ENCODE measurements at places on chromosomes 2 and 18. TPM values are rescaled to one million over a fixed set of nuclear protein-coding genes. Genes with fewer than 3 reads are reported as not detected.

GRCh38 chr18:79936641-79937040 lies 14.8 kb downstream of the SLC66A2 start:
- no peak for DNase-seq

GRCh38 chr2:37858400-37858711 lies 66.7 kb upstream of the RMDN2 start:
- no peak for DNase-seq

DNA sequence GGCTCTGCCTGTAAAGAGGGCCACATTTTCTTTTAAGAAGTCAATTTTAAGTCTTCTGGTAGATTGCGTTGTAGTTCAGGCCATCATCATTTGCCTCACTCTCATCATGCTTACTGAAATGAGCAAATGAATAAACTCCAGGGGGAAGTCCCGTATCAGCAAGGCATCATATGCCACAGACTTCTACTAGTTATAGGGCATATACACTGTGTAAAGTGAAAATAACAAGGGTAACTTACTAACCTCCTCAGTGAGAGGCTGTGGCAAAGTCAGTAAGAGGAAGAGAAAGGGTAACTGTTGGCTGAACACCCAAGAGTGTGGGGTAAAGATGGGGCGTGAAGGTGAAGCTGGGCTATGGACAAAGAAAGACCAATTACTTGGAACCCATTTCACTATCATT lies 456.2 kb downstream of the SPAG16 start:
- DNase-seq, result no peak

DNA sequence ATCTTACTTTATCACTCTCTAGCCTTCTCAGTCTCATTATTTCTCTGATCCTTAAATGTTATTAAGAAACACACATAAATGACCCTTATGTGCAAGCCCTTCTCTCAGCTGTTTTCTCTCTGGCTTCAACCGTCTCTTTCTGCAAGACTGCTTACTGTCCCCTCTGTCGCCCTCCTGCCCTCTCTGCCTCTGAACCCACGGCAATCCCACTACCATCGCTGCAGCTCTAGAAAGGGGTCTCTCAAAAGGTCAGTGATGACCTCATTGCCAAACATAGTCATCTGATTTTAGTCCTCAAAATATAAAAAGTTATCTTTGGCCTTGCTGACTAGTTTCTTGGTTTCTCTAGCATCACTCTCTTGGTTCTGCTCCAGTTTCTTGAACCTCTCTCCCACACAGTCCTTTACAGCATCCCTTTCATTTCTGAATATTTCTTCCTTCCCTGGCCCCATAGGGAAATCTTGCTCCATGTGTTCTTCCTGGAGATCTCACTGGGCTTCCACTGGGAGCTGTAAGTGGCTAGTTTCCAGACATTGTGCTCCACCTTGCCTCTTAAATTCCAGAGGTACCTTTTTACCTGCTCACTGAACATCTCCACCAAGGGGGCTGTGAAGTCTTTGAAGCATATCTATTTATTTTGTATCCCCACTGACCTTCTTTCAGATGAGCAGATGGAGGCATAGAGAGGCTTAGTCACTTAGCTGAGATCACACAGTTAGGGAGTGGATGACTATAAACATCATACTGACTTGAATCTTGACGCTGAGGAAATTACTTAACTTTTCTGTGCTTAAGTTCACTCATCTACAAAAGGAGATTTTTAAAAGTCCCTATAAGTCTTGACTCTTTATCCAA lies 96.2 kb downstream of the PDE1A start:
- no peak for DNase-seq

DNA sequence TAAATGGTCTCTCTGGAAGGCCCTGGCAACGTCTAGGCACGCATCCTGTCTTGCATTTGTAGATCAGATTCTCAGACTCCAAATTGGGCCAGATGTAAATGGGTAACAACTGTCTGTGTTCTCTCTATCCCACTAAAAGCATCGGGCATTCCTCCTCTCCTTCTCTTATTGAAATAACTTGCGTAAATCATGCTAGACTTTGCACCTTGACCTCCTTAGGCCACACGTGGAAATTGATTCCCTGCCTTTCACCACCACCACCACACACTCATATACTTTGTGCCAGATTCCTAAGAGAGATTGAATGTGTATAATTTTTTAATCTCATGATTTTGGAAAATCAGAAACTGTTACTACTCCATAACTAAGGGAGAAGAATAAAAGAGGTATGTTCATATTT lies 21.3 kb downstream of the MAPRE3 start:
- no peak for DNase-seq

- peak; percentile 37 for DNase-seq
Measured at GRCh38 chr2:95240556-95240955, 33.2 kb downstream of the ZNF892 start.

Gene IGFBP2
- total RNA-seq, result 41.1 TPM

DNA sequence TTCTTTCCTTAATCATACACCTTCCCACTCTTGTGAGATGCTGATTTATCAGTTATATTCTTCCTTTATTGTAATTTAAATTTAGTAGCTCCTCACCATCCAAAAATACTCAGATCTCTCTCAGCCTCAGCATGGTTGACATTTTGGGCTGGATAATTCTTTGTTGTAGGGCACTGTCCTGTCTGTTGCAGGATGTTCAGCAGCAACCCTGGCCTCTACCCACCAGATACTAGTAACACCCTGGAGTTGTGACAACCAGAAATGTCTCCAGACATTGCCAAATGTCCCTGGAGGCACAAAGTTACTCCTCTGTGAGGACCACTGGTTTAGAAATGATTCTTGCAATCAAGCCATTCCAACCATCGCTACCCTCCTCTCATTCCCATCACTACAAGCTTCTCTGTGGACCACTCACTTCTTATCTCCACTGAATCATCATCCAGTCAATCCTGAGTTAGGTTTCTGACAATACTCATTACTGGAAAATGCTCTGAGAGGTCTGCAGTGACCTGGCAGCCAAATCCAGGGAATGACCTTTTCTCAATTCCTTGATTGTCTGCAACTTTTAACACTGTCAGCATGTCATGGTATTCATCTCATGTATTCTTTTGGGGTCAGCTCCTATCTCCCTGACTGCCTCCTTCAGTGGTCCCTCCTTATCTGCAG lies 43.3 kb downstream of the OSBPL6 start:
- DNase-seq, result peak; percentile 46

Gene GPR39
- 7.1 TPM for total RNA-seq

DNA sequence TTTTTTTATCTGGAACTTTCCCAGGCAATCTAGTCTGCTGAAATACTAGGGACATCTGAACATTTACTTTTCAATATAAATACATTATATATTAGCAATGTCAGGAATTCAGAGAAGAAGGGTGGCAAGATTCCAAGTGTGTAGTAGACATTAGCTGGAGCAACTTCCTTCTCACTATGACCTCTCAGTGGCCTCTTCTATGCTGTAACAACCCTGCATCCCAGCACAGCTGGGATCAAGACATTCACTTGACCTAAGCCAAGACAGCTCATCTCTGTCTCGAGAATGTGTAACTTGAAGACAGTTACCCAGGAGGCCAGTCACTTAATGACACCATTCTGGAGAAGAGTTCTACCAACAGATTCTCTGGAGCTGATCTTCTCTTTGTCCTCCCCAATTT lies 61.7 kb upstream of the RALBP1 start:
- DNase-seq, result no peak

- peak; percentile 87 for DNase-seq
Measured at GRCh38 chr2:203352604-203353255, 24.5 kb downstream of the ABI2 start.

GRCh38 chr18:24910221-24910620 lies 441.7 kb downstream of the ZNF521 start:
- no peak for DNase-seq

- DNase-seq, result no peak
Measured at GRCh38 chr2:186746584-186746983, 52.7 kb downstream of the FAM171B start.

Gene FAM237A
- not detected for total RNA-seq

Gene NEB
- total RNA-seq, result 0.90 TPM

DNA sequence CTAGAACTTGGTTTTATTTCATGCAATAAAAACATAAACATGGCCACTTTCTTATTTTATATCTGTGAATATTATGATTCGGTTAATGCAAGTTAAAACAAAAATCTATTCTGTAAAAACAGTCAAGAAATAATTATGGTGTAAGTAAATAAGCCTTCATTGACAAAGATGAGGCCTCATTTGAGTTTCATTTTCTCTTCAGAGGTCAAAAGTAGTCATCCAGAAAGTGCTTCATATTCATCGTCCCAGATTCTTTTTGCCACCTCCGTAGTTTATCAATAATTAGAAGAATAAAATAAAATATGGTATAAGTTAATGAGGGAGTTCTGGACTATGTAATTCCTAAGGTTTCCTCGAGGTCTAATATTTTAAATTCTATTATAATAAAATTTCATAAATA lies 19.4 kb upstream of the HNRNPA3 start:
- no peak for DNase-seq

- peak; percentile 82 for DNase-seq
Measured at GRCh38 chr2:160390544-160391455, 102.8 kb downstream of the RBMS1 start.

DNA sequence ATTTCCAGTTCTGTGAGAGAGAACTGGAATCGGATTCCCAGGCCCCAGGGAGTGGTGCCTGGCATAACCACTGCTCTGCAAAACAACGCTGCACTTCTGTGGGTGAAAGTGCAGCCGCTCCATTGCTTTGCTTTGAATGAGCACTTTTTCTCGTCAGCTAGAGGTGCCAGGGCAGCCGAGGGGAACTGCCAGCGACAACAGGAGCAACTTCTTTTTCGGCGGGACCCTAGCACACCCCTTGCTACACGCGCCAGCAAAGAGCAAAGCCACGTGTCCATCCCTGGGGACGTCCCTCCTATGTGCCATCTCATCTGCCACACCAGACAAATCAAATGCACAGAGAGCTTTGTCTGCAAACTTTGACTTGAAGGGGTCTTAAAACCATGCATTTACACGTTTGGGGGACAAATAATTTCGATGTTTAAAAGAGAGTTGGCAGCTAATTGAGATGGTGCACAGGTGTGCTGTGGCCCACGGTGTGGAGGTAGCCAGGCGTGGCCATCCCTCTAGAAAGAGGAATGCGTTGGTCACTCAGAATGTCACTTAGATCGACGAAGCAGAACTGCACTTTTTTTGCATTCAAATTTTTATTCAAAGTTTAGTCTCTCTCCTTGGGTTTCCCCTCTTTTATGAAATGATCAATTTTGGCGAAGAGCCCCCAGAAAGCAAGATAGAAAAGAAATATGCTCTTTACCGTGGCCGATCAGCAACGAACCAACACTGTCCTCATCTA lies 151.8 kb downstream of the MBP start:
- DNase-seq, result no peak

Gene DSG4
- total RNA-seq, result under 0.01 TPM

DNA sequence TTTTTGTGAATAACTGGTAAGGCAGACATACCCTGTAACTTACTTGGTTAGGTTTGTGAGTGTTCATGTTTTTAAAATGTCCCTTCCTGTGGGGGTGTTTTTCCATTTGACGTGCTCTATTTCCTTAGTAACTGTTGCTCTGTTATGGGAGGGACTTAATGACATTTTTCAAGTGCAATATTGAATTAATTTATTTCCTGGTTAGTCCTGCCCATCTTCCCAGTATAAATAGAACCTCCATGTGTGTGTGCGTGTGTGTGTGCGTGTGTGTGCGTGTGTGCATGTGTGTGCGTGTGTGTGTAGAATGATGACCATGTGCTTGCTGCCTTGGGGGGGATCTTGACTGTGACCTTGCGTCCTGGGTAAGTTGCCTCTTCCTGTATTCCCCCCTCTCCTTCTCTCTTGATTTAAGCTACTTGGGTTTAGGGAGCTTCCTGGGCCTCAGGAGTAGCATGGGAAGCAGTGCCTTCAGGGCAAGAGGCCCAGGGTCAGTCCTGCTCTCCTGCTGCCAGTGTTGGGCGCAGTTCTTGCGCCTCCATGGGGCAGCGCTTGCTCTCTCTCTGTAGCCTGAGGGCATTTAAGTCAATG lies 163.9 kb downstream of the LDLRAD4 start:
- peak; percentile 12 for DNase-seq

DNA sequence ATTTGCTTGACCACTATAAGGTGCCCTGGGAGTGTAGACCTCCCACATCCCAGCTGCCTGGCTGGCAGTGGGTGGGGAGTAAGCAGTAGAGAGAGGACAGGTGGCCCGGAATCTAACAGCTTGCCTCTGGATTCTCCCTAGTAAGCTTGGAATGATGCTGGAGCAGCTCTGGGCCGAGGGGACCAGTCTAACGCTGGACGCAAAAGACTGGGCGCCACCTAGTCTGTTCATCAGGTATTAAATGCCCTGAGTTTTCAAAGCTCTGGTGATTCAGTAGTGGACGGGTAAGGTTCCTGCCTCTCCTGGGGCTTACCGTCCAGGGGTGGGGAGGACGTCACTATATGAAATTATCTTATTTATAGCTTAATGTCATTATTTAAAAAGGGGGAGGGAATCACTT lies 648 bp upstream of the LYPD6B start:
- DNase-seq, result peak; percentile 60

DNA sequence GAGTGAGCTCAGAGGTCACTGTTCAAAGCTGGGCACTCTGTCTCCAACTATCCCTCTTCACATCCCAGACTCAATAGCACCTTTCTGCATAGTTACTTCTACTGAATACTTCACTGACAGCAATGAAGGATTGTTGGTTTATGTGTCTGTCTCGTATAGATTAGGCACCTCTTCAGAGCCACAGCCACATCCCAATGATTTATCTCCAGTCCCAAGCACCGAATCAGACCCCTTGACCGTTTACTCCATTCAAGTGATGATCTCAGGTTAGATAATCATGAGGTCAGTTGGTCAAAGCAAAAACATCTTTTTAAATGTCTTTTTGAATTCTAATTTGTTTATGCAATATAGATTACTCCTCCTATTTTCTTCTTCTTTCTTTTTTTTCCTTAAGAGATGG lies 14.7 kb downstream of the NEDD4L start:
- no peak for DNase-seq

Gene RAMP1
- total RNA-seq, result 2.1 TPM

Gene IL36B
- total RNA-seq, result not detected

Gene TLX2
- not detected for total RNA-seq

GRCh38 chr18:75264926-75265597 lies 54.5 kb downstream of the TSHZ1 start:
- DNase-seq, result no peak

Gene SOWAHC
- 63.5 TPM for total RNA-seq

DNA sequence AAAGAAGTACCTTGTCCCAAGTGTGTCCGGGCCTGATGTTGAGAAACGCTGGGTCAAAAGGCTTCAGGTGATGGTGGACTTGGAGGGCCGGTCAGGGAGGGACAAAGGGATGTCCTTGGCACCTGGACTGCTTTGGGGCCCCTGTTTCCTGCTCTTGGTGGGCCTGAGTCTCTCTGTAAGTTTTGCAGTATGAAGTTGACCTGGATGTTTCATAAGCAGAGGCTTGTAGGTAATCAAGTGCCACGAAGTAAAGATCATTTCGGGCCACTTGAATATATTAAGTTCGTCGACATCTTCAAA lies 29.4 kb downstream of the ASAP2 start:
- no peak for DNase-seq

Gene TUBB8B
- not detected for total RNA-seq

Gene SCYGR4
- not detected for total RNA-seq

Gene CLIP4
- total RNA-seq, result 102 TPM

- peak; percentile 55 for DNase-seq
Measured at GRCh38 chr2:181077128-181077709, 96.8 kb downstream of the UBE2E3 start.

Gene SCG2
- 0.13 TPM for total RNA-seq

Measured in bronchial epithelial cell (primary cell).